SK-MEL-5 (cell line): ENCODE measurements at places on chromosomes 12 and 14.
A peak's percentile ranks its signal among the peaks of the same experiment; 100 is the strongest.

- DNase-seq = no peak
These were observed 7.5 kb upstream of the CHD4 start for GRCh38 chr12:6614513-6615172.

GRCh38 chr14:100581228-100582145 lies 5.7 kb downstream of the BEGAIN start:
- no peak for DNase-seq

DNA sequence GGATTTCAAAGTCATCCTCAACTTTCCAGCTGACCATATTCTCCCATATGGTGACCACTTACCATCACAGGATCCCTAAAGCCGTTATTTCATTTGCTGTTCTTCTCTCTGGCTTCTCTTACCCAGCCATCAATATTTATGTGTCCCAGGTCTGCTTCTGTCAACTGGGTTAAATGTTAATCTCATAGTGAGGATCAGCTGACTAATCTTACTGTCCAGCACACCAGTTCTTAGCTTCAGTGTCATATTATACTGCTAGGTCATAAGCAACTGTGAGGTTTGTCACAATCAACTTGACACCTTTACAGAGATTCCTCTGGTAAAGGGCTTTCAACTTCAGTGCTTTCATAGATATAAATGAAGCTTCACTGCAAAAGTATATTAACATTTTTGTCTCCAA lies 294.4 kb downstream of the DIO2 start:
- no peak for DNase-seq

GRCh38 chr12:52055731-52056711 lies 4.8 kb downstream of the NR4A1 start:
- no peak for DNase-seq

- peak; percentile 35 for DNase-seq
These were observed 428 bp downstream of the RNF41 start for GRCh38 chr12:56221232-56221756.

- DNase-seq = no peak
These were observed 27.8 kb upstream of the PCNX1 start for GRCh38 chr14:70879448-70879847.

GRCh38 chr14:95235351-95235750 lies 78.0 kb upstream of the DICER1 start:
- DNase-seq = no peak

- DNase-seq = no peak
These were observed 1.0 kb downstream of the WBP11 start for GRCh38 chr12:14802247-14802646.

DNA sequence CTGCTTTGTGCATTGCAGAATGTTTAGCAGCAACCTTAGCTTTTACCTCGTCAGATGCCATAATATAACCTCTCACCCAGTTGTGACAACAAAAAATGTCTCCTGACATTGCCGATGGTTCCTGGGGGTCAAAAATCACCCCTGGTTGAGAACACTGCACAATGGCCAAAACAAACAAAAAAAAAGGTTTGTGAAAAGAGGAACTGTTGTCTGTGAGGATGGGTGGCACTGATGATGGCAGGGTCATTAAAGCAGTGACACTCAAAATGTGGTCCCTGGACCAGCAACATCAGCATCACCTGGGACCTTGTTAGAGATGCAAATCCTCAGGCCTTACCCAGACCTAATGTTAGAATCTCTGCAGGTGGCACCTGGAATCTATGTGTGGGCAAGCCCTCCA lies 36.4 kb upstream of the METAP2 start:
- no peak for DNase-seq

- DNase-seq = no peak
These were observed 57.9 kb downstream of the FZD10 start for GRCh38 chr12:130219929-130220705.

GRCh38 chr14:56294128-56294527 lies 175.9 kb downstream of the PELI2 start:
- no peak for DNase-seq

DNA sequence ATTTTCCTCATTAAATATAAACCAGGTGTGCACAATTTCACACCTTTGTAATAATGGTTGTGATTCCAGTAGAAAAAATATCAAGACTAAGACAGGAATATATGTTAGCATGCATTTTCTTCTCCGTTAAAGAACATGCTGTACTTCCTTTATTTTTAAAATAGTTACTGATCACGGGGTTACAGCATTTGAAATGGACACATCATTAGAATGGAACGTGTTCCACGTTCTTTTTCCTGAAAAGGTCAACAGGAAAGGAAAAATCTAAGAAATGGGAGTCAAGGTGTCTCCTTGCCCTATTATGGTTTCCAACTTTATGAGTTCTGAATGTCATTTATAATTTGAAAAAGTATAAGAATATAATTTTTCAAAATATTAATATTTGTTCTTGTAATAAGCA lies 1325.7 kb downstream of the SLC16A7 start:
- no peak for DNase-seq

DNA sequence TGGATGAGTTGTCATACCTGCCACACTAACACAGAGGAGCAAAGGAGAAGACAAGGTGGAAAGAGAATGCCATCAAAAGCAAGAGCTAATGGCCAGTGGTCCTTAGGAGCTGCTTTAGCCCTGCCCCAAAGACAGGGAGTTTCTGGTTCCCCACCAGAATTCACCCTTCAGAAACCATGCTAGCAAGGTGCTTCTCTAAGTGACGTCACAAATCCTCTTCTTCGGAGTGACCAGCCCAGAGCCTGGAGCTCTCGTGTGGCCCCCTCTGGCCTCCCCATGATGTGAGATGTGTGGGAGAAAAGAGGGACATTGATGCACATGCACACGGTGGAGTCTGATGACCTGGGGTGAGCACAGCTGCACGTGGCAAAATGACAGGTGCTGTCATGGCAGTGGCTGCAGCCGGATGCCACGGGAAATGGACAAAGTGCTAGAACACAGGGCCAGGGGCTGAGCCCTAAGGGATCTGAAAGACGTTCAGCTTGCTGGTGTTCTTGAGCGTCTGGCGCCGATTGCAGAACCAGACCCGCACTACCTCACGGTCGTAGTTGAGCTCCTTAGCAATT lies 16.9 kb upstream of the TFCP2 start:
- DNase-seq = no peak

DNA sequence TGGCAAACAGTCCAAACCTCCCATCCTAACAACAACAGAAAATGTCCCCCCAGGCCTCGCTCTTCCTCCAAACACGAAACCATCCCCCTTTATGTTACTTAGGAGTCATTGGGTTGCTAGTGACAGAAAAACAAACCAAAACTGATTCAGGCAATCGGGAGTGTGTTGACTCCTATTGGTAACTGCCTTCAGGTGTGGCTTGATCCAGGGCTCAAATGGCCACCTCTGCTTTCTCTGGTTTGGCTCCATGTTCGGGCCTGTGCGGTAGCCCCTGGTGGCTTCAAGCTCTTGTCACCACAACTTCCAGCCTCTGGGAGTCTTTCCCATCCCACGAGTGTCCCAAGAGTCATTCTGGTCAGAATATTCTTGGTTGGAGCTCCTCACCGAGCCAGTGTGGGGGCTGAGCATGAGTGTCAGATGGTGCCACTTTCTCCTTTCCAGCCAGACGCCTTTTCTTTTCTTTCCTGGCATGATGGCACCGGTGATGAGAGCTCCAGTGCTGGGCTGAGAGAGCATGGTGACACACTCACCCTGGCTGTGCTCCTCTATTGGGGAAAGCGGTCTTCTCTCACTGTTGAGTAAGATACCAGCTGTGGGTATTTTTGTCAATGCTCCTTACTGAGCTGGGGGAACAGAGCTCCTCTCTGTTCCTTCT lies 38.6 kb downstream of the NOC4L start:
- DNase-seq = peak; percentile 37

GRCh38 chr12:100716945-100717732 lies 77.4 kb upstream of the ANO4 start:
- peak; percentile 42 for DNase-seq

- DNase-seq = no peak
These were observed 14.5 kb upstream of the TFCP2 start for GRCh38 chr12:51187370-51187987.

GRCh38 chr12:54138219-54138618 lies 50.6 kb downstream of the SMUG1 start:
- DNase-seq = peak; percentile 47

DNA sequence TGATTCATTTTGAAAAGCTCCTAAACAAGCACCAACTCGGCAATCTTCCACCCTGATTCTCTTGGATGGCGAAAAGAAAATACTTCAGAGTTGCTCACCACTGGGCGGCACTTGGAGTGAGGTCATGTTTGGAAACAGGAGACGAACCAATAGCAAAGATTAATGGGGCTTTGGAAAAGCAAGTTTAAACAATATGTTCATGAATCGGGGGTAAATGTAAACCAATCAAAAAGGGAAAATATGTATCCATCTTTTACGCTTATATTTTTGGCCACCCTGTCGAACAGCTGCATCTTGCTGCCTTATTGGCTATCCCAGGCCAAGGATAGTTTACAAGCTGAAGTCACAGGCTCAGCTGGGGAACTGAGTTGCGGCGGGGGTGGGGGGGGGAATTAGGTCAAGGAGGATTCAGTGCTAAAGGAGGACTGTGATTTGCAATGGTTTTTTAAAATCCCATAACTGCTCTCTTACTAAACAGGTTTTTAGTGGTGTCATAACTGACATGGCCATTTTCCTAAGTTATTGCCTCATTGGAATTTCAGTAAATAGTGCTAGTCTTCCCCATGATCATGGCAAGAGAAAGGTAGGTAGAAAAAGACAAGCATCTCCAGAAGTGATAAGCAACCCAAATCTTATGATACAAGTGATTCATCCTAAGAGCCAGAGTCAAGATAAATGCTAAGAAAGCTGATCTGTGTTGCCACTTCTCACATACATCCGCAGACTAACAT lies 210.6 kb downstream of the PHLDA1 start:
- no peak for DNase-seq

DNA sequence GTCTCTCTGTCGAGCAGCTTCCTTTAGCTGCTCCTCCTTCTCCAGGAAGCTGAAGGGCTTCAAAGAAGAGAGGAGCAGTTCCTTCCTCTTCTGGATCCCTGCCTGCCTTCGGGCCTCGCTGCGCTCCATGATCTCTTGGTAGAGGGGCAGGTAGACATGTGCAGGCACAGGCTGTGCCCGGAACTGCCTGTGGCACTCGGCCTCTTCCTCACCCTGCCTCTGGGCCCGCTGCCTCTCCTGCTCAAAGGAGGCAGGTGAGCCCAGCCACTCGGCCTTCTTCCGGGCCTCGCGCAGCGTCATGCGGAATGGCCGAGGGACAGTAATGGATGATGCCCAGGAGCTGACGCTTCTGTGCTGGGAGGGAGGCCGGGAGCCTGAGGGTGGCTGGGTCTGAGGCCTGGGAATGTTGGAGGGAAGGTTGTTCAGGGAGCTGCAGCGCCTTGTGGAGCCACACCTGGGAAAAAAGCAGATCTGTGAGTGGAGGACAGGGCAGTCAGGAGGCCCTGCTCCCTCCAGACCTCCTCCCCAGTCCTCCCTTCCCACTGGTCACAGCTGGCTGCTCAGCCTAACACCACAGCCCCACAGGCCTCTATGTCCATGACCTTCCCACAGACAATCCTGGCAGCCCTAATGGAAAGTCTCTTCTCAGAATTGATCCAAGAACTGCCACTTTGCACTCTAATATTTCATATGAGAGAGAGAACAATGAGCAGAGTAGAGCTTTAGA lies 5.3 kb downstream of the FAM161B start:
- no peak for DNase-seq

DNA sequence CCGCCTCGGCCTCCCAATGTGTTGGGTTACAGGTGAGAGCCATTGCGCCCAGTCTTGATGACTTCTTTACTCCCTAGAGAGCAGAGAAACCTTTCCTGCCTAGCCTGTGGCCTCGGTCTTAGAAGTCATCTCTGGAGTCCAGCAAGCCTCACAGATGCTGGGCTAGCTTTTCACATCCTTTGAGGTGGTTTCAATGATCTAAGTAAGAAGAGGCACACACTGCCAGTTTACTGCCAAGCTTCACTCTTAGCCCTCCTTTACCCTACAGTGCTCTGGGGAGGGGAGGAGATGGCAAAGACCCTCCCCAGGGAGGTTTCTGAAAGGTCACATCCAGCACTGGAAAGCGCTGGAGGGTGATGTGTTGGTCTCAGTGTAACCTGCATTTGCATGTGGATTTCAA lies 304.8 kb downstream of the PCNX1 start:
- DNase-seq = no peak

DNA sequence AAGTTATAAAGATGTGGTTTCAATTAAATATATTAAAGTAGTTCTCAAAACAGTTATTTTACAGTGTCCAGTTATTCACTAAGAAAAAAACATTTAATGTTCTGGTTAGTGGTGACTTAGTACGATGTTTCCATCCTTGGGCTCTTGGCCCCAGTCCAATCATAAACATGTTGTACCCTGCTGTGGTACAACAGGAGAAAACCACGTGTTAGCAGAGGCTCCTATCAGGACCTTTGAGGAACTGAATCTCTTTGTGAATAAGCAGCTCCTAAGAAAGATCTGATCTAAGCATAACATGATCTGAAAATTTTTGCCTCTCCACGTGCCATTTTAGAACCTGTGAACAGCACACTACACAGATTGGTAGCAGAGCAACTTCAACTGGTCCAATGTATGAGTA lies 234.0 kb downstream of the SYT1 start:
- DNase-seq = no peak

- DNase-seq = no peak
These were observed 82.2 kb upstream of the ATXN7L3B start for GRCh38 chr12:74455429-74455828.

DNA sequence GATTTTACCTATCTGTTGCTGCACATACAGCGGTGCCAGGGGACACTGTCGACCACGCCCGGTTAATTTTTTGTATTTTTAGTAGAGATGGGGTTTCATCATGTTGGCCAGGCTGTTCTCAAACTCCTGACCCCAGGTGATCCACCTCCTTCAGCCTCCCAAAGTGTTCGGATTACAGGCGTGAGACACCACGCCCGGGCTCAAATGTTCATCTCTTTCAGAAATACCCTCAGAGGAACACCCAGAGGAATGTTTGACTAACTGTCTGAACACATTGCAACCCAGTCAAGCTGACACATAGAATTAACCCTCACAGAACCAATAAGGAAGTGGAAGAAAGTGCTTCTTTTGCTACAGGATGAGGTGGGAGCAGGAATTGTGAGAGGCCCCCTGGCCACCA lies 15.0 kb upstream of the ETFBKMT start:
- DNase-seq = no peak

GRCh38 chr12:67182551-67182950 lies 86.6 kb upstream of the CAND1 start:
- DNase-seq = no peak

- peak; percentile 4 for DNase-seq
These were observed 1.3 kb downstream of the RNASE6 start for GRCh38 chr14:20782280-20782890.

- DNase-seq = no peak
These were observed 273.9 kb downstream of the BTG1 start for GRCh38 chr12:91871751-91872150.
